ENCODE measurements at places on chromosomes 11 and 22.

GRCh38 chr11:122995526-122995925 lies 13.9 kb upstream of the BSX start:
- no peak for DNase-seq

- DNase-seq = no peak
These were observed 123.3 kb downstream of the METTL15 start for GRCh38 chr11:28231475-28231874.

GRCh38 chr11:112619106-112619505 lies 342.1 kb upstream of the NCAM1 start:
- DNase-seq = no peak

DNA sequence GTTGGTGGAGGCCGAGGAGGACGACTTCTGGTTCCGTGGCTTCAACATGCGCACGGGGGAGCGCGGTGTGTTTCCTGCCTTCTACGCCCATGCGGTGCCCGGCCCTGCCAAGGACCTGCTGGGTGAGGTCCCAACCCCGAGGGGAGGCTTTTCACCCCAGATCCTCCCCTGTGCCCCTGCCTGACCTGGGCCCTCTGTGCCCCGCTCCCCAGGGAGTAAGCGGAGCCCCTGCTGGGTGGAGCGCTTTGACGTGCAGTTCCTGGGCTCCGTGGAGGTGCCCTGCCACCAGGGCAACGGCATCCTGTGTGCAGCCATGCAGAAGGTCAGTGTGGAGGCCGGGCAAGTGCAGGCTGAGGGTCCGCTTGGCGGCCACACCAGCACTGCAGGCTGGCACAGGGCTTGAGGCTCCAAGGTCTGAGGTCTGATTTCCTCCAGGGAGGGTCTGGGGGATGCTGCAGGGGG lies 5.1 kb downstream of the MAPK8IP2 start:
- DNase-seq = no peak

DNA sequence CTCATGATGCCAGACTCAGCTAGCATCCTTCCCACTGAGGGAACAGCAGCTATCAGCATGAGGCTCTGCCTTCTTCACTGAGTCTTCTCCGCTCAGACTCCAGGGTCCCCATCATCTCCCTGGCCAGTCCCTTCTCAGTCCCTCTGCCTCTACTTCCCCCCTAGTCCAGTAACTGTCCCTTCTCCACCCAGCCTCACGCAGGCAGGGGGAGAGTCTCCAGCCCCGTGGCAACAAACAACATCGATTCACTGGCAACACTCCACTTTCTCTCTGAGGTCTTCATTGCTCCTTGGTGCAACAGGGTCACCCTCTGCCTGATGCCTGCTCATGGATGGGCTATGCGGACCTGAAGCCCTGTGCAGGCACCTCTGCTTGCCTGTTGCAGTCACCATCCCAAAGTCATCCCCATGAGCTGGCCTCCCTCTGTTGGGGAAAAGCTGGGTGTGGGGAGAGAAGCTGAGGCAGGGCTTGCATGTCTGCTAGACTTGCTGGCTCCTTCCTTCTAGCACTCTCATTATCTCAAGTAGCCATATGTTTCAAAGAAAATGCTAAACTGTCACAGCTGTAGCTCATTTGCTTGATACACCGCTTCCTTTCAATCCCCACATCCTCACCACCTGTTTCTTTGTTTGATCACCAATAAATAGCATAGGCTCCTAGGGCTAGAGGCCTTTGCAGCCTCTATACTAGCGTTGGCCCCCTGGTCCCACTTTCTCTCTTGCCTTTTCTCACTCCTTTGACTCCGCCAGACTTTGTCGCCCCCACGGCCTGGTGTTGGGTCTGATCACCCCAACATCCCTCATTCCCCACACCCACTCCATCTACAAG lies 4.3 kb upstream of the BCR start:
- DNase-seq = no peak

- no peak for DNase-seq
These were observed 878.6 kb upstream of the CCDC90B start for GRCh38 chr11:84164728-84165127.

- DNase-seq = no peak
These were observed 579 bp upstream of the CABP7 start for GRCh38 chr22:29718949-29719898.
